Stimulated activated CD4-positive, alpha-beta T cell treated with anti-CD3 and anti-CD28 coated beads, TNF-alpha, amount 100 ng/mL, for 4 hours (primary cell): ENCODE measurements at places on chromosomes 2 and 18.
A peak's percentile ranks its signal among the peaks of the same experiment; 100 is the strongest.

- DNase-seq: peak; percentile 21
Measured at GRCh38 chr2:237441605-237442274, 27.8 kb upstream of the COL6A3 start.

DNA sequence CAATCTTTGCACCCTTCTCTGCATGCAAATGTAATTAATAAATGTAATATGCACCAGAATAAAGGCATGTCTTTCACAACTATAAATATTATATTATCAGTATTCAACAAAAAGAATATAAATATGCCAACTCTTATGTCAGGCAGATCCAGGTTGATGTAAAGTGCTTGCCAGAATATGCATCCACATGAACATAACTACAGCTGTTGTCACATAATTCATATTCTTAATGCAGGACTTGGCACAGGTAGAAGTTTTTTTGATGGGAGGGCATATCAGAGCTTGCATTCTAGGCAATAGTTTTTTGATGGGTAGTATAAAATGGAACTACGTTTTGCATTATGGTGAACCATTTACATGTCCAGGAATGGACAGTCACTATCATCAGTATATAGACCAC, 544.3 kb downstream of the ZNF804A start:
- no peak for DNase-seq

GRCh38 chr2:171574149-171574795, 52.0 kb downstream of the CYBRD1 start:
- DNase-seq: peak; percentile 64

DNA sequence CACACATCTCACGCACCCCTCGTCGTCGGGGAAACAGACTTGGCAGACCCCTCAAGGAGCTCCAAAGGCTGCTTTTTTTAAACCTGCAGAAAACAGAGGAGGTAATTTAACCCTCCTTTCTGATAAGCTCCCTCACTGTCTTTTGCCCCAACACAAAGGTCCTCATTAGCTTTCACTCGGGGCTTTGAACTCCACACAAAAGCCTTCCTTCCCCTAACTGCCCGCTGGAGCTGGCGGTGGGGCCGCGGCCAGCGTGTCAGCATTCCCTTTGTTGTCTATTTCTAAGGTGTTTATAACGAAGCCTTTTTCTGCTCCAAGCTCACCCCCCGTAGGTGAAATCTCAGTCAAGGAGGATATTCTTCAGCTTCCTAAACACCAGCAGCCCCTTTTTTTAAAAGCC, 43.5 kb upstream of the ID2 start:
- no peak for DNase-seq

DNA sequence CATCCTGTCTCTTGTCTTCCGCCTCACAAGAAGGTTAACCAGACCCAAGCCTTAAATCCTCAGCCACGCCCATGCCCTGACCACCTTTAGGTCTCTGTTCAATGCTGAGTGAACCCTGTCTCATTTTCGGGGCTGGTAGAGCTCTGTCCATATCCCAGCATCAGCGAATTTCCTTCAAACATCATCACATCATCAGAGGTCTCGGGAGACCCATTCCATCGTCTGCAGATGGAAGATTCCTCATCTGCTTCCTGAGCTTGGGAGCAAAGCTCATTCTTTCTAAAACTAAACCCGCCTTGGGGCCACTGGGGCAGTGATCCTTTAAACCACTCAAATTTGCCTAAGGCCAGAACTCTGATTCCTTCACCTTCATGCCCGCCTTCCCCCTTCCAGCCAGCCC, 173.7 kb downstream of the TTC32 start:
- DNase-seq: no peak
